ENCODE measurements at places on chromosomes 2 and 18.

DNA sequence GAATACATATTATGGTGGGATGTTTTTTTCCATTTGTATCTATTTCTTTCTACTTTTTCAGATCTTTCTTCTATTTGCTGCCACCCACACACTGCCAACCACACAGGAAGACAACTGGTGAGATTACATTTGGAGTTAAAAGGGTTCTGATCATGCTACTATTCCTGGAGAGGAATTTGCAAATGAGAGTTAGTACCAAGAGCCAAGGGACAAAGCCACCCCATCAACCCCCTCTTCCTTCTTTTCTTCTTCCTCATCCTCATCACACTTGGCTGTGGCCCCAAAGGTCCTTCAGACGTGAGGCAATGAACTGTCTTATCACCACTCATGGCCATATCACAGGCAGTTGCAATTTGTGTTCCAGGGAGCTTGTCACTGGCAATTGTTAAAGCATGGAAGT is 215.6 kb upstream of the SLC14A2 start:
- no peak for DNase-seq

- DNase-seq: no peak
Observed at GRCh38 chr2:218188528-218188927, 21.8 kb upstream of the CXCR1 start.

DNA sequence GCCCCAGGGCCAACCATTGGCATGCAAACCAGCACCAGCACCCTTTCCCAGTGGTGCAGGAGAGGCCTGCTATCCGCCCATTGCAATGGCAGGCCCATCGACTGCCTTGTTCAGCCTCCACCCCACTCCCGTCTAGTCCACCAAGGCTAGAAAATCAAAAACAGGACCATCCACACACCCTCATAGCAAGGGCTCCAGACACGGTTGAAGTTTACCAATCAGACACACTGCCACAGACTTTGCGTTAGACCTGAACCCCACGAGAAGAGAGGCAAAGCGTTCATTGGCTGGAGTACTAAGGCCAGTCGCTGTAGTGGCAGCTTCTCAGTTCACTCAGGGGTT is 95.3 kb upstream of the TEX51 start:
- DNase-seq: no peak

DNA sequence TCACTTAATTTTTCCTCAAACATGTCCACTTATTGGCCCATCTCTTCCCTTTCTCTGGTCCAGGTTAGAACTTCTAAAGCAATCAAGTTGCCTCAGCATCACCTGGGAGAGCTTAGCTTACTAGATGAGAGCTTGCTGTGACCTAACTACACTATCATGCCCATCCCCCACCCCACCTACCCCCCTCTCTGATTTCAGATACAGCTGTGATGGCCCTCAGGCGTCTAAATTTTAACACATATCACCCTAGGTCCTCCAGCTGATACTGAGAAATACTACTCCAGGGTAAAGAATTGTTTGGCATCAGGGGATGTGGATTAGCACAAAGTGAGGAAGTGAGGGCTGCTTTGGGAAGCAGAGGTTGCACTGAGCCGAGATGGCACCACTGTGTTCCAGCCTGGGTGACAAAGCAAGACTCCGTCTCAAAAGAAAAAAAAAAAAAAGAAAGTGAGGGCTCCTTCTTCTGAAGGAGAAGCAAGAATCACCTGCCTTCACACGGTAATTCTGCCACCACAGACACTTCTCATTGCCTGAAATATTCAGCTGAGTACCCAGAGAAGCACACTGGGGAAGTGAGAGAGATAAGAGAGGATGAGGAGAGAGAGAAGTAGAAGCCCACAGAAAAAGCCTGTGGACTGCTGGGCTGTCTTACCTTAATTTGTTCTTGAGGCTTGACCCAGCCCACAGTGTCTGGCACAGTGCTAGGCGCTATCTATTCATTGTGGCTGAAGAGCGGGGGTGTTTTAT is 263.4 kb downstream of the ASXL3 start:
- no peak for DNase-seq

- no peak for DNase-seq
Observed at GRCh38 chr2:82968358-82968757, 1490.7 kb downstream of the SUCLG1 start.

GRCh38 chr2:186882511-186883071 is 33.6 kb upstream of the ZSWIM2 start:
- DNase-seq: no peak

DNA sequence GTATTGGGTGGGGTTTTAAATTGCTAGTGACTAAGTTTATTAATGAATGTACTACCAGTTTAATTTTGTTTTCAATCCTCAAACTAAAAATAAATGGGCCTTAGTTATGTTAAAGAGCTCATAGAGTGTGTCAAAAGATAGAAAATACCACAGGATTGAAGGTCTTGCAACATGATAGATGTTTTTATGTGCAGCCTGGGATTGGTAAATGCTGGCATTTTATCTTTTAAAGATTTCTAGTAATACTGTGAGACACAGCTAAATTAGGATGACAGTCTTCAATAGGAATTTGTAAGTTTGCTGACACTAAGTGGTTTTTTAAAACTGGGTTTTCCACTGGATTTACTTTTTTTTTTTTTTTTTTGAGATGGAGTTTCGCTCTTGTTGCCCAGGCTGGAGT is 122.3 kb downstream of the HAUS1 start:
- DNase-seq: no peak

- no peak for DNase-seq
Observed at GRCh38 chr2:171847627-171848026, 46.4 kb downstream of the SLC25A12 start.

DNA sequence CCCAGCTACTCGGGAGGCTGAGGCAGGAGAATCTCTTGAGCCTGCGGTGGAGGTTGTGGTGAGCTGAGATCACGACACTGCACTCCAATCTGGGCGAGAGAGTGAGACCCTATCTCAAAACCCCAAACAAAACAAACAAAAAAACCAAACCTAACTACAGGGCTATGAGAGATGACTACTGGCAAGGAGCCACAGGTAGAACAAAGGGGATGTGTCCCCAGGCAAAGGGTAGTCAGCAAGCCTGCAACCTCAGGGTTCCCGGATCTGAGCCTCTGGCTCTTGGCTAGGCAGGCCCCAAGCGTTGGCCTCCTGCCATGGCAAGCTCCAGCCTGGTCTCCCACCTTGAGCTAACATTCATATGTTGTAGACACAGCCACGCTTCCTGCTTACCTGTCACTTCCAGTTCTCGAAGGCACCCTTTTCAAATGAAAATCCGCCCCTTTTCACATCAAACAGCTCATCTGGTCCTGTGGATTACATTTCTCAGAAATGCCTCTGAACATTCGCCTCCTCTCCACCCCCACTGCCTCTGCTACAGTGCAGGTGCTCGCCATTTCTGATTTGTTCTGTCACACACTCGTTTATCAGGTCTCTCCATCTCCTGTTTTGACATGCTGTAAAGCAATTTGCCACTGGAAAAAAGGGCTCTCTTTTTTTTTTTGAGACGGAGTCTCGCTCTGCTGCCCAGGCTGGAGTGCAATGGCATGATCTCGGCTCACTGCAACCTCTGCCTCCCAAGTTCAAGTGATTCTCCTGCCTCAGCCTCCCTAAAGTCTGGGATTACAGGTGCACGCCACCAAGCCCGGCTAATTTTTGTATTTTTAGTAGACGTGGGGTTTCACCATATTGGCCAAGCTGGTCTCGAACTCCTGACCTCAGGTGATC is 13.1 kb upstream of the ACTR3 start:
- DNase-seq: peak; percentile 29

- no peak for DNase-seq
Observed at GRCh38 chr2:226431288-226431948, 368.2 kb downstream of the IRS1 start.

- no peak for DNase-seq
Observed at GRCh38 chr2:113050921-113051895, 1.5 kb downstream of the IL36B start.

GRCh38 chr2:207399301-207399700 is 130.5 kb upstream of the CREB1 start:
- no peak for DNase-seq

DNA sequence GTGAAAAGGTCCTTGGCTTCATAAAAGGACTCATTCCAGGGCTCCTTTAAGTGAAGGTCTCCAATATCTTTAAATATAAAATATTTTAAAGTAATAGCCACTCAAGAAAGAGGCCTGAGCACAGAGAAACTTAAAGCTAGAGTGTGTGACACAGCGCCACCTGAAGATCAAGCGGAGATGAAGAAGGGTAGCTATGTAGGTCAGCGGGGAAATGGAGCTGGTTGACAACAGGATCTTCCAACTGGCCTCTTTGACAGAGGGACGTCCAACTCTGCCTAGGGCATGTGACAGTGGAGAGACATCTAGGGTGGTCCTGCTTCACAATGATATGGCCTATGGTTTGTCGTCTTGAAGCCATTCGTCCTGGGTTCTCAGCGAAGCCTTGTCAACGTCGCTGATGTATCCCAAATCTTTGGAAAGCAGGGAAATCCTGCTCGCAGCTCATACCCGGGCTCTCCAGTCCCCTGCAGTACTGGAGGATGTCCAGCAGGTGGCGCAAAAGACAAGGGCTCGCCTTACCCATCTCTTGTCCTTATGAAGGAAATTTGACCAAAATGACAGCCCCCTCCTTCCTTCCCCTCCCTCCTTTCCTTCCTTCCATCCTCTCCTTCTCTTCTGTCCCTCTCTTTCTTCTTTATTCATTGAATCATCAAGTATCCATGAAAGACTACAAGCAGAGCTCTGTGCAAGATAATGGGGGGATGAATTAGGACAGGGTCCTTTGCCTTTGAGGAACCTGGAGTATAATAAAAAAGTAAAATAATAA is 59.6 kb downstream of the LONRF2 start:
- peak; percentile 43 for DNase-seq

DNA sequence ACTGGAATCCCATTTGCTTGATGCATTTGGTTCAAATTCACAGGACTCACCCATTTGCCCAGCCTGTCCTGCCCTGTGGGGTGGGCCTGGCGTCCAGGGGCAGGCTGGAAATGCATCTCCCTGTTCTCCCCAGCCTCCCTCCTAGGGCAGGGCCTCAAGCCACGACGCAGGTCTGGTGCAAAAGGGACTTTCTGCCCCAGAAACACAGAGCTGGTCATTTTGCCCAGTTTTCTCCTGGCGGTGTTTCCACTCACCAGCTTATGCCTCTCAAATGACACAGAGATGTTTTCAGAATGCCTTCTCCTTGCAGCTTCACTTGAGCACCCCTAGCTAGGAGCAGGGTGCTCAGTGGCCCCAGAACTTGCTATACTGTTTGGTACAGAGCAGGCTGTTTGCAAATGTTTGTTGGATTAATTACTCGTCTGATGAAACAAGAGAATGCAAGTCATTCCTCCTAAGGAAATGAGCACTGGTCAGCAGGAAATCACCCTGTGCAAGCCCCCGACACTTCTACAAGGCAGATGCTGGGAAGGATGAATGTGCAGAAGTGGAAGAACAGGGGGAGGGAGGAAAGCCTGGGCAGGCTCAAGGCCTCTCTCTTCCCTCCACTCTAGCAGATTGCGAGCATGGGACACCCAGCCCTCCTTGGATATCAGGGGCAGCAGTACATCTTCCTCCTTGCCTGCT is 164.3 kb upstream of the APCDD1 start:
- DNase-seq: no peak

DNA sequence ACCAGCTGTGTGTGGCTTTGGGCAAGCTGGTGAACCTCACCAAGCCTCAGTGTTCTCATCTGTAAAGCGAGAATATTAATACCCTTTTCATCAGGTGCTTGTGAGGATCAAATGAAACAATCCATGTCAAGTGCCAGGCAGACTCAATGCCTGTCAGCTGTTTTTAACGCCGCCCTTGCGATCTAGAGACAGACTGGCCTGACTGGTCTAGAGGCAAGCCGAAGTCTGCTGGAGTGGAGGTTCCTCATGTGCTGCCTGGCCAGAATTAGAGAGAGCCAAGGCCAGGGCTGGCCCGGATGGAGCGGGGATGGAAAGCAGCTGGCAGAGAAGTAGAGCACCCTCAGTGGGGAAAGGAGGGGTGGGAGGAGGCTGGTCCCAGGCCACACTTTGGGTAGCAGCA is 74.5 kb upstream of the B3GNT7 start:
- no peak for DNase-seq

DNA sequence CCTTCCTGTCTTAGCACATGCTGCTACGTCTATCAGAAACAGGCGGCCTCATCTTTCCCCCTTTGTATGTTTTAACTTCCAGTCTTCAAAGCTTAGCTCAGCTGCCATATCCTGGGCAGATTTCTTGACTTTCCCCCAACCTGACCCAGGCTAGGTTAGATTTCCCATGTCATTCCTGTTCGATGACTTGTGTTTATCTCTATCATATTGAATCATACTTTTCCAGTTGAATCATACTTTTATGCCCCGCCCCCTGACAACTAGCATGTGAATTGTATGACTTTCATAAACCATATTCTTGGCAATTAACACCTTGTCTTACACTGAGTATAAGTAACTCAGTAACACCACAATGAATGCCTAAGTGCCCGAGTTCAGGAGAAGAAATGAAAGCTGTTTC is 128.3 kb downstream of the CYRIA start:
- no peak for DNase-seq

- DNase-seq: no peak
Observed at GRCh38 chr2:188928643-188929042, 45.5 kb upstream of the COL3A1 start.

DNA sequence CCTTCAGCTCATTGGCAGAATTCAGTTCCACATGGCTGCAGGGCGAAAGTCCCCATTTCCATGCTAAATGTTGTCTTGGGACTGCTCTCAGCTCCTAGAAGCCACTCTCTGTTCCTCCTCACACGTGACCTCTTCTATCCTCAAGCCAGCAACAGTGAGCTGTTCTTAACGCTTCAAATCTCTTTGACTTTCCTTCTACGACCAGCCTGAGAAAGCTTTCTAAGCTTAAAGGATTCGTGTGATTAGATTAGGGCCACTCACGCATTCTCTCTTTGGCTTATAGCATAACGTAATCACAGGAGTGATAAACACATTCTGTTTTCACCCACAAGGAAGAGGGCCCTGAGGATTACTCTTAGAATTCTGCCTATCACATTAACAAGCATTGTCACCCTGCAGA is 29.8 kb upstream of the LAMA1 start:
- DNase-seq: no peak

GRCh38 chr2:45241061-45241561 is 231.9 kb upstream of the SIX2 start:
- DNase-seq: no peak

- DNase-seq: no peak
Observed at GRCh38 chr18:49922228-49922627, 108.9 kb upstream of the ACAA2 start.

DNA sequence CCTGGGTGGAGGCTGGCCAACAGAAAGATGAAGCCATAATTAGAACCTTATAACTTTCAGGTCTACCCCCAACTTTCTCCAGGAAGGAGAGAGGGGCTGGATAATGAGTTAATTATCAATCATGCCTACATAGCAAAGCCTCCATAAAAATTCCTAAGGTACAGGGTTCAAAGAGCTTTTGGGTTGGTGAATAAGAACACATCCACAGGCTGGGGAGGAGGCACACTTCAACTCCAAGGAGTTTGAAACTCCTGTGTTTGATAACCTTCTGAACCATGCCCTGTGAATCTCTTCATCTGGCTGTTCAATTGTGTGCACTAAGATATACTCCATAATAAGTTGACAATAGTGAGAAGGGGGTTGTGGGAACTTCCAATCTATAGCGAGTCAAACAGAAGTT is 552.3 kb downstream of the TDRD15 start:
- no peak for DNase-seq

GRCh38 chr18:44898498-44898897 is 217.8 kb downstream of the SETBP1 start:
- DNase-seq: no peak

All from effector memory CD8-positive, alpha-beta T cell (primary cell).